ENCODE measurements at places on chromosomes 2 and 18. TPM values are rescaled to one million over a fixed set of nuclear protein-coding genes. Genes with fewer than 3 reads are reported as not detected.

GRCh38 chr2:98072442-98072841 is 14.5 kb upstream of the VWA3B start:
- DNase-seq, result no peak

DNA sequence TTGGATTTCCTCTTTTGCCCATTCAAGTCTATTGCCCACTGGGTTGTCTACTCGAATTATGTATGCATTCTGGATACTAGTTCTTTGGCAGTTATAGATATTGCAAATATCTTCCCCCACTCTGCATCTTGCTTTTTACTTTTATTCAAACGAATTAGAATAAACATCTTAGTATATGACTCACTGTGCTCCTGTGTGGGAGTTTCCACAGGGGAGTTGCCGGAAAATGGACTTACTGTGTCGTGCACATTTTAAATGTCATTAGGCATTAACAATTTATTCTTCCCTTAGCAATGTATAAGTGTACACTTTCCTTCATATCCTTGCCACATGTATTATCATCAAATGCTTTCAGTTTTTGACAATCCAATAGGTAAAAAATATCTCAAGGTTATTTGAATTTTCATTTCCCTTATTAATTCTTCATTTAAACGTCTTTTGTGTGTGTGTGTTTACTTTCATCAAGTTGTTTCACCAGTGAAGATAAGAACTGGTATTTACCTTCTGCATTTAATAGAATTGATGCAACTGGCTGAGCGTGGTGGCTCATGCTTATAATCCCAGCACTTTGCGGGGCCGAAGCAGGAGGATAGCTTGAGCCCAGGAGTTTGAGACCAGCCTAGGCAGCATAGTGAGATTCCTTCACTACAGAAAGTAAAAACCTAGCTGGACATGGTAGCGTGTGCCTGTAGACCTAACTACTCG is 4.6 kb upstream of the UGT1A5 start:
- DNase-seq, result no peak

- no peak for DNase-seq
These were observed 133.1 kb downstream of the NEDD4L start for GRCh38 chr18:58177004-58177717.

DNA sequence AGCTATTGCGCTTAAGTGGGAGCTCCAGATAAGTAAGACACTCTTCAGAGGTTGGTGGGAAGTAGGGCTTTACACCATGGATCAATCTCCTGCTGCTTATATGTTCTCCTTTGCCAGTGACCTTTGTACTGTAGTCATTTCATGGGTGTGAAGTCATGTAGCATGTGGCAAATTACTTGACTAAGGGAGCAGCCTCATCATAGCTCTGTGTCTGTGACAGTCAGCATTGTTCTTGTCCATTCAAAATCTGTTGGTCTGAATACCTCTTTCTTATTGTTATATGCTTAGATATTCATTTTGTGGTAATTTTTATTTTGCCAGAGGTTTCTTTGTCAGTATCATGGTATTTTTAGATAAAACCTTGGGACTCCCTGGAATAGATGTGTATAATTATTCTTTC is 18.2 kb downstream of the SLC4A1AP start:
- DNase-seq, result no peak

GRCh38 chr2:218952160-218952559 is 7.3 kb upstream of the CDK5R2 start:
- DNase-seq, result no peak

DNA sequence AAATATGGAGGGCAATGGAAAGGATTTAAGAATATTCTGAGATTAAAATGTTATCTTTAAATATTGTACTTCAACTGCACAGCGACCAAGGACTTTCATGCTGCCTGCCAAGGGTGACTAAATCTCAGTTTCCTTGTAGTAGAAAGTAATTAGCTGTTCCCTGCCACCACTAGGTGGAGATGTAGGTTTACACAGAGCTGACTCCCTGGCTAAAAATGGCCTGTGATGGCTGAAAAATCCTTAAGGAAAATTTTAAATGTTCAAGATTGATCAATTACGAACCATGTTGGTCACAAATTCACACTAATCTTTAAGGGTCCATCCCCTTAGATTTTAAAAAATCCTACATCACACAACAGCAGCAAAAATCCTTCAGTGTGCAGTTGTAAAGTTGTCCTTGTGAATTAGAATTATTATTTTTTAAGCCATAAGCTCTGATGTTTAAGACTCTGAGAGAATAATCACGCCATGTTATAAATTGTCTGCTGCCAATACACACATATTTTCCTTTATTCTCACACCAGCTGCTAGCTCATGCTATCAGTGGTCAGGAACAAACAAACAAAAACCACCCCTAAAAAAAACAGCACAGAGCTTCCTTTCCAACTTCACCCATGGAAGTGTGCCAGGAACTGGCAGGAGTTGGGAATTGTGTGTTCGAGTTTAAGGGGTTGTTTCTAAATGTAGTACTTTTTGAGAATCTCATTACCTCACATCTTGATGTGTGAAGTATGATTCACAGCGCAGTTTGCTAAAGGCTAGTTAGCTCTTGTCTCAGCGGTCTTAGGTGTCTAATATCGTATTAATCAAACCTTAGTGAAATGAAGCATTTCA is 399.8 kb downstream of the TMEM182 start:
- no peak for DNase-seq

The GRHL1 gene
- total RNA-seq, result 0.25 TPM

The TLX2 gene
- 0.88 TPM for total RNA-seq
